SW 1271 (cell line): ENCODE measurements at places on chromosomes 3 and 15.

DNA sequence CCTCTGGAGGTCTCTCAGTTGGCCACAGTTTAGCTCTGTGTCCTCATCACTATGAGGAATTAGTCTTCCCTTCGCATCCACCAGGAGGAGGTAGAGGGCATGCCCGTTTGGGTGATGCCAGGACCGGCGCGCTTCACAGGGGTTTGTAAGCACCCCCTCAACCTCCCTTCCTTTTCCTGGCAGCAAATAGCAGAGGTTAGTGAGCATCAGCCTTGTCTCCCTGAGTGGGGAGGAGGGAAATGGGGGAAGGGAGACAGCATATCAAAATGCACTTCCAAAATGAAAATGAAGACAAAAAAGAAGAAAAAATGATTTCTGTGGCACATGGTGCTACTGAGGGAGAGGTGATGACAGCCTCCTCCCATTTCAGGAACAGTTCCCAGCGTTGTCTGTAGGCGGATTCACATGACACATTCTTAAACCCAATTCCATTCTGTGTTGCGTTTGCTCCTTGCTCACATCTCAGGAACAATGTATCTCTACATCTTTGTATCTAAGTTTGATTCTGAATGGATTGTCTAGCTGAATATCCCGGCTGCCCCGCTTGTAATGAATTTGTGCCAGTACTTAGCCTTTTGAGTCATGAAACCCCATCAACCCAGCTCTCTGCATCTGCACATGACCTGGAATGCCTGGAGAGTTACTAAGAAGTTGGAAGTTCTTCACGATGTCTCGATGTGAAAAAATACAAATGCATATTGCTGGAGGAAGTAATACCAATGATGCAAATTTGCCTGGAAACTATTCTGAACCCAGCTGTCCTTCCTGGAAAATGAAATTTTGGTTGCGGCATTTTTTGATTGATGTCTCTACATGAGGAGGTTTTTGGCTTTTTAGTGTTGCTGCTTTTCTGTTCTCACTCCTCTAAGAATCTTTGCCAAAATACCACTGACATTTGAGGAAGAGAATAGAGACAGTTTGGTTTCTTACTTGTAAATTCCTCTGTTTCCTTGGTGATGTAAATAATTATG, 45.2 kb downstream of the TYRO3 start:
- peak; percentile 33 for DNase-seq

DNA sequence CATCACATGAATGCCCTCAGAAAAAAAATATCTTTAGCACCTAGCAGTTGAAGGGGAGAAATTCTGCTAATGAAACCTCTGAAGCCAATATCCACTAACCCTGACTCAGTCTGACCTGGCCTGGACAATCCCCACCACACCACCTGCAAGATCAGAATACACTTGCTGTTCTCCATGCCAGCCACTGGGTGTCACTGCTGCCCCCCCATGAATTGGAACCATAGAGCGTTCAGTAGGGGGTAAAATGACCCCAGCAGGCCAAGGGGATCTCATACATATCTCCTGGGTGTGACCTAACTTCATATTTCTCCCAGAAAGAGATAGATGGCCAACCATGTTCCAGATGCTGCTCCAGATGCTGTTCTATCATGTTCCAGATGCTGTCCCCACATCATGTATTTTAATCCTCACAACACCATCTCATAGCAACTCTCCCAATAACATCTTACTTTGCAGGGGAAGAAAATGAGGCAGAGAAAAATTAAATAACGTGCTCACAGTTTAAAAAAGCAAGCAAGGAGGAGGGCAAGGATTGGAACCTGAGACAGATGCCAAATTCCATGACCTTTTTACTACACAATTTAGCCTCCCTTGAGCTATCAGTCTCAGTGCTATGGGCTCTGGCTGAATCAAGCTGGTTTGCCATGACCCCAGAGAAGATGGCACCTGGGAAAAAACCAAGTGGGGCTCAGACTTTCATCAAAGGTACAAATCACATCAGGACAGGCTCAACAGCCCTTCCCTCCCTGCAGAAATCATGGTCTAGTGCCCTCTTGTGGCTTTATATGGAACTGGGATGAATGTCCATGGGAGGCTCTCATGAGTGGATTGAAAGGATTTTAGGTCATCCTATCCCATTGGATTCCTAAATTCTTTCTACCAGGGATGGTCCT, 12.4 kb downstream of the NTRK3 start:
- peak; percentile 40 for DNase-seq

DNA sequence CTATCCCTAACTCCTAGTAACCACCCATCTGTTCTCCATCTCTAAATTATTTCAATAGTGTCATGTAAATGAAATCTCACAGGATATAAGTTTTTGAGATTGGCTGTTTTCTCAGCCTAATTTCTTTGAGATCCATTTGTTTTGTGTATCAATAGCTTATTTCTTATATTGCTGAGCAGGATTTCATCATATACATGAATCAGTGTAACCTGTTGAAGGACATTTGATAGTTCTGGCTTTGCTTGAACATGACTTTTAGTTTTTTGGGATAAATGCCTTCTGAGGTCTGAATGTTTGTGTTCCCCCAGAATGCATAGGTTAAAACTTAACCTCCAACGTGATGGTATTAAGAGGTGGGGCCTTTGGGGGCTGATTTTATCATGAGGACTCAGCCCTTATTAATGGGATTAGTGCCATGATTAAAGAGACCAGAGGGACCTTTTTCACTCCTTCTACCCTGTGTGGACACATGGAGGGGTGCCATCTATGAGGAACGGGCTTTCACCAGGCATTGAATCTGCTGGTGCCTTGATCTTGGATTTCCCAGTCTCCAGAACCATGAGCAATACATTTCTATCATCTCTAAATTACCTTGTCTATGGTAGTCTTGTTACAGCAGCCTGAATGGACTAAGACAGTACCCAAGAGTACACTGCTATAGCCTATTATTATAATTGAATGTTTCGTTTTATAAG, 118.3 kb downstream of the FNDC3B start:
- DNase-seq, result no peak

- no peak for DNase-seq
Measured at GRCh38 chr3:171883257-171883892, 40.2 kb downstream of the TMEM212 start.

- DNase-seq, result no peak
Measured at GRCh38 chr3:61702453-61702852, 141.1 kb downstream of the PTPRG start.

DNA sequence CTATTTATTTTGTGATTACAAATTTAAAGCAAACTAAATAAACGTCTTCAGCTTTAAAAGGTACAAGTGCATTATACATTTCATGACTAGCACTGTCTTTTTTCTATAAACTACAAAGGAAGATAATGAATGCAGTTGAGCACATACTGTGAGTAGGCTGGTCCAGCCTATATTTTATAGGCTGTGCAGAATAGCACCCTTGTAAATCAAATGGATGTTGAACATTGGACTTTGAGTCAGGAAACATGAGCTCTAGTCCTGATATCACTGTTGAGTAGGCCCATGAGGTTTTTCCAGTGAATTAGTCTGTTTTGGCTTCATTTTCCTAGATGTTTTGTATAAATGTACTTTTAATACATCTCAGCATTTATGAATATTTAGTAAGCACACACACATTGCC, 447.3 kb upstream of the KCNMB2 start:
- no peak for DNase-seq

GRCh38 chr3:65523878-65524277, 514.8 kb downstream of the MAGI1 start:
- DNase-seq, result no peak

- no peak for DNase-seq
Measured at GRCh38 chr3:64945171-64945729, 257.4 kb upstream of the ADAMTS9 start.

GRCh38 chr3:76638006-76638405, 401.9 kb upstream of the ROBO2 start:
- DNase-seq, result no peak

DNA sequence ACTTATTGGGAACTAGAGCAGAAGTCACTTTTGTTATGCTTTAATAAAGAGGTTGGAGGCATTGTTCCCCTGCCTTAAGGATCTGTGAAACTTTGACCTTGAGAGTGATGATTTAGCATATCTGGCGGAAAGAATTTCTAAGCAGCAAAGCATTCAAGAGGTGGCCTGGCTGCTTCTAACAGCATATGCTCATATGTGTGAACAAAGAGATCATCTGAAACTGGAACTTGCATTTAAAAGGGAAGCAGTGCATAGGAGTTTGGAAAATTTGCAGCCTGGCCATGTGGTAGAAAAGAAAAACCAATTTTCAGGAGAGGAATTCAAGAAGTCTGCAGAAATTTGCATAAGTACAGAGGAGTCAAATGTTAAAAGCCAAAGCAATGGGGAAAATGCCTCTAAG, 56.4 kb upstream of the GOLIM4 start:
- DNase-seq, result no peak

DNA sequence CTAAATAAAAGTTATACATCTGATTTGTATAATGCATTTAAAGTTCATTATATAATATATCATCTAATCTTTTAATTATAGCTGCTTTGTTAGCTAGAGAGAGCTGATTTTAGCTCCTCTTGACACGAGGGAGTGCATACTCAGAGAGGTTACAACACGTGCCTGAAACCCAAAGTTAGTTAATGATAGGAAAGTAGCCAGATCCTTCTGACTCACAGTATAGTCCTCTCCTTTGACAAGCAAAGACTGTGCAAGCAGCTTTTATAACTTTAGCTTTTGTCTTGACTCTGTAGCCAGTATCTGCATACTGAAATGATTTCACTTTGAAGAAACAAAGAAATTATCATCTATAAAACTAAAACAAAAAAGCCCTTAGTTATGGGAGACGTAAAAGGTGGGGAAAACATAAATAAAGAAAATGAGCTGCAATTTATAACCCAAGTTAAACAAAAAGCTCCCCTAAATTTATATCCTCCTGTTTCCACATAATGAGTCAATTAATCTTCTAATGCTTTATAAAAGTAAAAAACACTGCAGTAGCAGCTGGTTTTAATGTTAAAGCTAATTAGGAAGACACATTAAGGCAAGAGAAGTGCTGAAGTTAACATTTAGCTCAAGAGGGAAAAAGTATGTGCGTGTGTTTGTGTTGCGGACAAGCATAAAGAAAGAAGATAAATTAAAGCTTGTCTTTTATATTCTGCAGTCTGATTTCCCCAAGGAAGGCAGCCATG, 13.1 kb downstream of the GABRR3 start:
- no peak for DNase-seq

DNA sequence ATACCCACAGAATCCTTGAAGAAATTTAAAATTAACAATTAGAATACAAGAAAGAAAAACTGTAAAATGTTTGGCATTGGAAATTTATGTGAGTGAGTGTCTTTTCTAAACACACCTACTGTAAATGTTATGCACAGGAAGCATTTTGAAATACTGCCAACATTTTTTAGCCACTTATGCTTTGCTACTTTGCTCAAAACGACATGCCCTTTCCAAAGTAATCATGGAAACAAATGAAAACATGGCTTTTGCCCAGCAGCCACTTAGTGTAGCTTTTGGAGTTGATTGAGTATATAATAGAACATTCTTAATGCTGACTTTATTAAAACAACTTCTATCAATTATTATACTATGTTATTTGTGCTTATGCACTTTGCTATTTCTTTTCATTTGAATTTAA, 823.0 kb downstream of the CADM2 start:
- no peak for DNase-seq

DNA sequence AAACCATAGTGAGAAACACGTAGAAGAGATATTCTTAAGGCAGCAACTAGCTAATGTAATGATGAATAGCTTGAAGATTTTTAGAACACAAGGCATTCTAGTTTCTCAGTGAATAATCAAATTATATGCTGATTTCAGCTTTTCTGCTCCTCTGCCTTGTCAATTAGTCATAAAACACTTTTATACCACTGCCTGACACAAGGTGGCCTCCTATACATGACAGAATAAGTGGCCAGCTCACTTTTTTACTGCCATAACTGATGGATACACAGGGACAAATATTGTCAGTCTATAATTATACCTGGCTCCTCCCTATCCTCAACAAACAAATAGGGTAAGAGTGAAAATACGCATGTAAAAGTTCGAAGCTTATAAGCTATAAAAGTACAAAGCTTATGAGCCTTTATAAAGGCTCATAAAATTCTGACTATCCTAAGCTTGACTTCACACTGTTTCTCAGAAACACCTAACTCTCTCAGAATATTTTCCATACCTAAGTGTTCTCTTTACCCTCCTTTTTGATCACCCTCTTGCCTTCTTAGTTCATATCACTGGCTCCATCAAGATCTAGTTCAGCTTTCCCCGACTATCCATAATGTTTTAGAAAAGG, 81.6 kb downstream of the HERC1 start:
- DNase-seq, result peak; percentile 34

DNA sequence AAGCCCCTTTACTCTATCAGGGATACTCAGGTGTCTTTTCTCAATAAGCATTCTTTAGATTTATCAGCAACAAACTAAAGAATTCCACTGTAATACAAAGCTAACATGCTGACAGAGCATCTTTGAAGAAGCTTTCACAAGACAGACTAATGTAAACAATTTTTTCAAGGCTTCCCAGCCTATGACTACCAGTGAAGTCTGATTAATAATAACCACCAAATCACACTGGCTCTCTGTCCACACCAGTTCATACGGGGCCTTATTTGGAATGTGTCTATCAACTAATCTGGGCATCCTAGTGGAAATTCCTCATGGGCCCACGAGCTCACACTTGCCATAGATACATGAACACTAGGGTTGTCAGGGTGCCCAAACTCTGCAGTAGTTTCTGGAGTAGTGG, 84.5 kb downstream of the EFL1 start:
- no peak for DNase-seq

GRCh38 chr15:69055251-69055650, 40.8 kb downstream of the NOX5 start:
- no peak for DNase-seq

GRCh38 chr15:101037090-101037830, 118.1 kb downstream of the LRRK1 start:
- DNase-seq, result no peak

GRCh38 chr15:55277116-55277564, 12.5 kb downstream of the RAB27A start:
- DNase-seq, result no peak

GRCh38 chr15:92059036-92059970, 205.8 kb downstream of the SLCO3A1 start:
- no peak for DNase-seq

DNA sequence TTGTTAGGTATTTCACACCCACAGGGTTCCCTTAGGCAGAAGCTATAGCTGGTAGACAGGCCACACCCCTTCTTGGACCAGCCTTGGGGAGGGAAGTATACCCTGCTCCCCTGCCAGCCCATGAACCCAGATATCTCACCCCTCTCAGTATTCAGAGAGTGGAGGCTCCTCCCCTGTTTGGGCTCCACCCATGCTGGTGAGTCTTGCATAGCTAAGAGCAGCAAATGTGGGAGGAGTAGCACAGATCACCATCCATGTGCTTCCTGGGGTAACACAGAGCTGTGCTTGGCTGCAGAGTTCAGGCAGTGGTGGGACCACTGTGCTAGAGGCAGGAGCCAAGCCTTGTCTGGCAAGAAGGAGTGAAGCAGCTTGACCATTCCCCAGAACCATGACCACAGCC, 427.2 kb downstream of the ZIC1 start:
- DNase-seq, result no peak

DNA sequence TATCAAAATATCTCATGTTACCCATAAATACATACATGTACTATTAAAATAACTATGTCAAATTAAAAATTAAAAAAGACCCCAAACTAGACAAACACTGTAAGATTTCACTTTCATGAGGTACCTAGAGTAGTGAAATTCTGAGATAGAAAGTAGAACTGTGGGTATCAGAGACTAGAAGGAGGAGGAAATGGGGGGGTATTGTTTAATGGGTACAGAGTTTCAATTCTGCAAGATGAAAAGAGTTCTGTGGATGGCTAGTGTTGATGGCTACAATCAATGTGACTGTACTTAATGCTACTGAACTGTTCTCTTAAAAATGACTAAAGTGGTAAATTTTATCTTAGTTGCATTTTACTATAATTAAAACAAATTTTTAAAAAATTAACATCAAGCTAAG, 36.6 kb downstream of the RFX7 start:
- no peak for DNase-seq
